Cardiac muscle cell (in vitro differentiated cells and primary cell): ENCODE measurements at places on chromosomes 6 and 20. TPM values are rescaled to one million over a fixed set of nuclear protein-coding genes. Genes with fewer than 3 reads are reported as not detected.

PTCRA gene
- not detected in 2 replicates for total RNA-seq

SEMG1 gene
- total RNA-seq = not detected in 2 replicates

EPM2A gene
- total RNA-seq = 27.4 and 28.3 TPM in 2 replicates

PGC gene
- not detected in 2 replicates for total RNA-seq

BNIP5 gene
- total RNA-seq = 0.12 TPM in 1 of 2 replicates, not detected in the other

MAK gene
- total RNA-seq = 0.04 and 0.18 TPM in 2 replicates

IRAK1BP1 gene
- 6.7 and 7.5 TPM in 2 replicates for total RNA-seq

DNA sequence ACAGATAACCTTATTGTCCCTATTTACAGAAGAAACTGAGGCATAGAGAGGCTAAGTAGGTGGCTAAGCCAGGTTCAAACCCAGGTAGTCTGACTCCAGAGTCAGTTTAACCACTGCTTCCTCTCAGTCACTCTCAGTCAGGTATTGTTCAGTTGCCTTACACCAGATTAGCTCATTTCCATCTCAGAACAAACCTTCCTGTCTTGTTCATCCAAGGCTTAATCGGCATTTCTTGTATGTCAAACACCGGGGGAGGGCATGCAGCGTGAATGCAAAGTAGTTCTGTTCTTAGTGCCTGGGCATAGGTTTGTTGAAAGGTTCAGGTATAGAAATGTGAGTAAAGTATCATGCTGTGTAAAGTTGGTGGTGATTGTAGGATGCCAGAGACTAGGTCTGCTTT is 51.7 kb downstream of the CTNNBL1 start:
- H3K4me3 ChIP-seq = no peak overlapping the region
- H3K4me1 ChIP-seq = peaks cover 19% of the 10 kb centered on the region
- H3K36me3 ChIP-seq = no peaks in the 10 kb centered on the region
- H3K27ac ChIP-seq = peak overlapping the region; percentile 31
- no peak for DNase-seq

- no peaks in the 10 kb centered on the region for H3K27me3 ChIP-seq
- no peaks in the 10 kb centered on the region for H3K4me1 ChIP-seq
- H3K27ac ChIP-seq = no peak overlapping the region
- no peak overlapping the region for H3K4me3 ChIP-seq
Observed at GRCh38 chr6:2102316-2102883, 143.0 kb downstream of the GMDS start.

GRCh38 chr6:109912118-109912517 is 66.0 kb upstream of the GPR6 start:
- no peak overlapping the region for H3K27ac ChIP-seq
- H3K4me3 ChIP-seq = no peak overlapping the region
- peaks cover 9% of the 10 kb centered on the region for H3K4me1 ChIP-seq
- peak; percentile 6 for DNase-seq
- H3K36me3 ChIP-seq = no peaks in the 10 kb centered on the region
- no peaks in the 10 kb centered on the region for H3K27me3 ChIP-seq

- DNase-seq = no peak
- H3K4me1 ChIP-seq = no peaks in the 10 kb centered on the region
- no peaks in the 10 kb centered on the region for H3K27me3 ChIP-seq
- H3K36me3 ChIP-seq = no peaks in the 10 kb centered on the region
- no peak overlapping the region for H3K4me3 ChIP-seq
Observed at GRCh38 chr20:16861708-16862107, 113.5 kb downstream of the OTOR start.

DNA sequence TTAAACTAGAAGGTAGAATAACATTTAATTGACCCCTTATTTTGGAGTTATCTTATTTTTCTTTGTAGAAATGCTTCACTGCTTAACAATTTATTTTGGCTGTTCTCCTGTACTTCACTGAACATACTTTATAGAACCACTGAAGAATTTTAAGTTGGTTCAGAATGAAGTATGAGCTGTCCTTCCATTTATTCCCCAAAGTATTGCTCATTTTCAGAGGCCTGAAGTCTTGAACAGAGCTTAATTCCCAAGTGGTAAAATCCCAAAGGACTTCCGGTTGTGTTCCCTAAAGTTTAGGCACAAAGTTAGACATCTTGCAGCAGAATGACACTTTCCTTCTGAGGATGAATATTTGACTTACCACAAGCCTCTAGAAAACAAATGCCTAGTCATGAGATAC is 233.3 kb downstream of the TINAG start:
- no peak overlapping the region for H3K4me3 ChIP-seq
- no peaks in the 10 kb centered on the region for H3K36me3 ChIP-seq
- no peaks in the 10 kb centered on the region for H3K4me1 ChIP-seq

DNA sequence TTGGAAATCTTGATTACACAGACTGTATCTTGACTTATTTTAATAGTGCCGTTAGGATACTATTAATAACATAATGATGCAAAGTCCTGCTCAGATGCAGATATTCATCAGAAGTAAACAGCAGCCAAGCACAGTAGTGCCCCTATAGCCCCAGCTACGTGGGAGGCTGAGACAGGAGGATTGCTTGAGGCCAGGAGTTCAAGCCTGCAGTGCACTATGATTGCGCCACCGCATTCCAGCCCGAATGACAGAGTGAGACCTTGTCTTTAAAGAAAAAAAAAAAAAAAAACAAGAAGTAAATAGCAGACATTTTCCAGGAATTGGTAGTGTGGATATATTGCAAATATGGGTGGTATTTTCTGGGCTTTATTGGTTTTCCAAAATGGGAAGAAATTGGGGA is 61.8 kb downstream of the TULP4 start:
- no peak overlapping the region for H3K4me3 ChIP-seq
- peaks cover 15% of the 10 kb centered on the region for H3K4me1 ChIP-seq
- no peaks in the 10 kb centered on the region for H3K36me3 ChIP-seq
- H3K27me3 ChIP-seq = no peaks in the 10 kb centered on the region

DNA sequence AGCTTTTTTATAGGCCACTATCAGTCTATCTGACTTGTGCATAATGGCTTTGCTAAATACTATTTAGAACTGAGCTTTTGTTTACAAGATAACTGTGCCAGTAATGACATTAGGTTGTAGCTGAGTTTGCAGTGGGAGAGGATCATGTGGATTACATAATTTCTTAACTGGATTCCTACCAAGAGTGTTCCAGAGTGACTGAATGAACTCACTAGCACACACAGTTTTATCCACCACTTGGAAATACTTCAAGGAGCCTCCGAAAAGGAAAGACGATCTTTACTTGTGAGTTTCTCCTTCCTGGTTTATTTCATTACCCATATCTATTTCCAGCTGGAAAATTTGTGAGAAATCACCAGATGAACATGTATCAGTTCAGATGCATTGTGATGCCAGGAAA is 10.9 kb upstream of the SYNE1 start:
- H3K4me3 ChIP-seq = no peak overlapping the region
- H3K36me3 ChIP-seq = no peaks in the 10 kb centered on the region
- no peak overlapping the region for H3K27ac ChIP-seq
- DNase-seq = peak; percentile 57
- H3K27me3 ChIP-seq = no peaks in the 10 kb centered on the region

- no peak overlapping the region for H3K27ac ChIP-seq
- H3K36me3 ChIP-seq = no peaks in the 10 kb centered on the region
- H3K4me1 ChIP-seq = no peaks in the 10 kb centered on the region
- H3K27me3 ChIP-seq = peaks cover 3% of the 10 kb centered on the region
Observed at GRCh38 chr6:12608016-12608860, 108.3 kb upstream of the PHACTR1 start.

DNA sequence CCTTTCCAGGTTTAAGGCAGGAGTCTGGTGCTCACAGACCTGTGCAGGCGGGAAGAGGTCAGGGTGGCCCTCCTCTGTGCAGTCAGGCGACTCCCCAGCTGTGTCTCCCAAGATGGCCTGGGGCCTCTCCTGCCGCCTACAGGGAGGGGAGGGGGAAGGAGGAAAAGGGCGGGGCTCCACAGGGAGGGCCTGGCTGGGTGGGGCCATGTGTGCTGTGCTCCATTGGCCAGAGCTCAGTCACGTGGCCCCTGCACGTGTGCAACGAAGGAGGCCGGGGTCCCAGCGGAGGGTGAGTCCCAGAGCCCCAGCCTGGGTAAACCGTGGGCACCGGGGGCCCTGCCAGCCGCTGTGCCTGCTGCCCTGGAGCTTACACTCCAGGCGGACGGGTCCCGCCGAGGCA is 211.6 kb downstream of the ZDHHC14 start:
- no peaks in the 10 kb centered on the region for H3K36me3 ChIP-seq
- H3K4me3 ChIP-seq = no peak overlapping the region
- DNase-seq = no peak
- H3K27ac ChIP-seq = no peak overlapping the region
- H3K4me1 ChIP-seq = no peaks in the 10 kb centered on the region
- H3K27me3 ChIP-seq = no peaks in the 10 kb centered on the region

DNA sequence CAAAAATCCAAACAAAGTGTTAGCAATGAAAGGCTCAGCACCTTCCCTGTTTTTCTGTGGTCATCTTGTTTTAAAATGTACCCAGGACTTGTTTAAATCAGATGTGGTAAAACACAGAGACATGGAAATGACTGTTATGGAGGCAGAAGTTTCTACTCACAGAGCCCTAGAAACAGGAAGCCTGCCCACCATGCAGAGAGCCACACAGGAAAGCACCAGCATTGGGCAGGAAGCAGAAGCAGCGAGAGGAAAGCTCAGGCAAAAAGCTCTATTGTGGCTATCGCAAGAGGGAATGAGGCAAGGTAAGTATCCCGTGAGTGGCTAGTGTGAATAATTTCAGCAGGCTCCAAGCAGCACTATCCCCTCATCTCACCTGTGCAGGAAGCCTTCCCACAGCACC is 42.8 kb downstream of the GPR6 start:
- no peaks in the 10 kb centered on the region for H3K4me1 ChIP-seq
- H3K27me3 ChIP-seq = no peaks in the 10 kb centered on the region
- DNase-seq = no peak
- no peaks in the 10 kb centered on the region for H3K36me3 ChIP-seq

GRCh38 chr6:37565267-37566110 is 65.8 kb upstream of the CCDC167 start:
- H3K36me3 ChIP-seq = no peaks in the 10 kb centered on the region
- H3K27ac ChIP-seq = peak overlapping the region; percentile 79
- no peaks in the 10 kb centered on the region for H3K27me3 ChIP-seq
- H3K4me3 ChIP-seq = peak overlapping the region; percentile 28
- peak; percentile 81 for DNase-seq

- peaks cover 55% of the 10 kb centered on the region for H3K4me1 ChIP-seq
- H3K27ac ChIP-seq = peak overlapping the region; percentile 96
- no peak for DNase-seq
- no peaks in the 10 kb centered on the region for H3K27me3 ChIP-seq
Observed at GRCh38 chr6:20117474-20117873, 94.8 kb downstream of the MBOAT1 start.

- no peaks in the 10 kb centered on the region for H3K36me3 ChIP-seq
- DNase-seq = peak; percentile 72
- no peaks in the 10 kb centered on the region for H3K27me3 ChIP-seq
- H3K4me3 ChIP-seq = no peak overlapping the region
- H3K4me1 ChIP-seq = no peaks in the 10 kb centered on the region
Observed at GRCh38 chr6:54267798-54268197, 40.4 kb upstream of the TINAG start.

- no peaks in the 10 kb centered on the region for H3K4me1 ChIP-seq
- no peak overlapping the region for H3K4me3 ChIP-seq
- H3K36me3 ChIP-seq = peaks cover 13% of the 10 kb centered on the region
- no peaks in the 10 kb centered on the region for H3K27me3 ChIP-seq
- no peak overlapping the region for H3K27ac ChIP-seq
Observed at GRCh38 chr6:85561750-85562357, 31.8 kb downstream of the SNX14 start.

DNA sequence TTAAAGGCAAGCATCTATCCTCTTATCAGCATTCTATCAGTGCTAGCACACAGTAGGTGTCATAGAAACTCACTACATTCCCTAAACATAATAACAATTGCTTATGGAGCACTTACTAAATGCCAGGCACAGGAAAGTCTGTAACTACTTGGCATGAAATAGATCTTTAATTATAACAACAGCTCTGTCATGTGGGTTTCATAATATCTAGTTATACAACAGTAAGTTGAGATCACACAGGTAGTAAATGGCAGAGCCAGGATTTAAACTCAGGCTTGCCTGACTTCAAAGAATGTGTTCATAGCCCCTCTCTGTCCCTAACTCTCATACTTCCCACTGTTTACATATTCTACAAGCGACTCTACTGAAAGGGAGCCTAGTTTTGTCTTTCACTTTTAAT is 66.0 kb upstream of the ENPP5 start:
- H3K27ac ChIP-seq = no peak overlapping the region
- H3K4me1 ChIP-seq = peaks cover 12% of the 10 kb centered on the region
- H3K27me3 ChIP-seq = no peaks in the 10 kb centered on the region

GRCh38 chr20:19012676-19013075 is 199.1 kb downstream of the SCP2D1 start:
- no peak overlapping the region for H3K27ac ChIP-seq
- no peaks in the 10 kb centered on the region for H3K36me3 ChIP-seq
- no peak for DNase-seq

DNA sequence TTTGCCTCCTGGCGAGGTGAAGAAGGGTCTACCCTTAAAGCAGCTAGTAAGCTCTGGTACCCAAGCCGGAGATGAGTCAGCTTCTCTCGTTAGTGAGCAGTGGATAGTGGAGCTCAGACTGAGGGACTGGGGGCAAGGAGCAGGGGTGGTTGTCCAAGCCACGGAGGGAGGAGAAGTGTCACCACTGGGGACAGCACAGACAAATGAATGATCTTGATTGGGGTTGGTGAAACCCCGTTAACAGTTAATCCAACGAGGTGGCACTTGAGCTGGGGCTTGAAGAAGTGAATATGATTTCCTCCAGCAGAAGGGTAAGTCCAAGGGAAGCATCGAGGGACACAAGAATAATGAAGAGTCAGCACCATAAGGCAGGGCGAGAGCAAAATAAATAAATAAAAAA is 43.0 kb downstream of the JARID2 start:
- H3K4me1 ChIP-seq = peaks cover 8% of the 10 kb centered on the region
- no peaks in the 10 kb centered on the region for H3K36me3 ChIP-seq
- no peak overlapping the region for H3K27ac ChIP-seq
- H3K27me3 ChIP-seq = no peaks in the 10 kb centered on the region

GRCh38 chr20:63567136-63567385 is 7.0 kb downstream of the HELZ2 start:
- H3K27ac ChIP-seq = no peak overlapping the region
- no peaks in the 10 kb centered on the region for H3K4me1 ChIP-seq
- H3K4me3 ChIP-seq = no peak overlapping the region
- H3K27me3 ChIP-seq = no peaks in the 10 kb centered on the region
- no peak for DNase-seq

DNA sequence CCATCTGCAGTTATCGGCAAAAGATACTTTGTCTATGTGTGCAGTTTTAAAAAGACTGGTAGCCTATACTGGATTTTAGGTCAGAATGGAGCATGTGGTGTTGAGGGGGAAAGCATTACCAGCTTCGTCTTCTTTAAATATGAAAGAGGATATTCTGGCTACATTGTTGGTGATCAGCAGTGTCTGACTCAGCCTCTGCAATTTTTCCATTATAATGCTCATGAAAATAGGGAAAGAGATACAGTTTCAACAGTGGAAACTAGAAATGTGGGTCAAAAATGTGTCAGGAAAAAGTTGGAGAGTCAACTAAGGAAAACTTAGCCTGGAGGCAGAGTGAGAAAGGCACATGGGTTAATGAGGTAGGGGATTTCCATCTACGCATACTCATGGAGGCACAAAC is 45.2 kb downstream of the HDGFL1 start:
- H3K4me1 ChIP-seq = peaks cover 16% of the 10 kb centered on the region
- no peak overlapping the region for H3K27ac ChIP-seq
- no peak for DNase-seq
- no peaks in the 10 kb centered on the region for H3K36me3 ChIP-seq
- H3K27me3 ChIP-seq = no peaks in the 10 kb centered on the region
